HS-5 (cell line): ENCODE measurements at places on chromosomes 5 and 9.

- DNase-seq = no peak
Observed at GRCh38 chr5:58786035-58786434, 203.2 kb downstream of the RAB3C start.

DNA sequence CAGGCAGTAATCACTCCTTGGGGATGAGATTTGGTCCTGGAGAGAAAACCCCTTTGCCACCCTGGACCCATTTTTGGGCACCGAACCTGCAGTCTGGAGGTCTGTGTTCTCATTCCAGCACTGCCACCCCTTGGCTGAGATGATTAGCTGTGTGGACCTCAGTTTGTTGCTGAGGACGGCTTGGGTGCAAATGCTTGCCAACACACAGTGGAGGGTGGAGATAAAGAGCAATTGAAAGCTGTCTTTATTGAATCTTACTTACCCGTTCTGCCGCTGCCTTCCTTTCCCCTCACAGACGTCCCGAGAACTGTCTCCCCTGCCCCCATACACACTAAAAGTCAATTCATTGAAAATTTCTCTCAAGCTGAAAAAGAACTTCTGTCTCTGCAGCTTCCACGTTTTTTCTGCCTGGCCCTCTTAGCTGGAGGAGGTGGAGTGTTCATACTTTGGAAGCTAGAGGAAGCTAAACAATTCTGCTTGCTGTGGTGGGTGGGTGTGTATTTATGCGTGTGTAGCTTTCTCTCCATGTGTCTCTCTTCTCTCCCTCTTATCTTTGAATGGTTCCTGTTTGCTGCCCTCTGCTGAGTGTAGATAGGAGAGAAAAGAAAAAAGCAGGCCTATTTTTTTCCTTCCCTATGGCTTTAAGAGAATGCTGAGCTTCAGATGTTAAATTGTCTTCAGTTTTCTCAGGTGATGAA, 6.6 kb downstream of the GALNT10 start:
- DNase-seq = no peak

DNA sequence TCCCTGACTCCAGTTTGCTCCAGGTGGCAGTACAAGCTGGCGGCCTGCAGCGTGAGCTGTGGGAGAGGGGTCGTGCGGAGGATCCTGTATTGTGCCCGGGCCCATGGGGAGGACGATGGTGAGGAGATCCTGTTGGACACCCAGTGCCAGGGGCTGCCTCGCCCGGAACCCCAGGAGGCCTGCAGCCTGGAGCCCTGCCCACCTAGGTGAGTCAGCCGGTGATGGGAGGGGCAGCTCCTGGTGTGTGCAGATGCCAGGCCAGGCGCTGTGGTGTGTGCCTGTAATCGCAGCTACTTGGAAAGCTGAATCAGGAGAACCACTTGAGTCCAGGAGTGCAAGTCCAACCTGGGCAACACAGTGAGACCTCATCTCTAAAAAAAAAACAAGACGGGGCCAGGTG, 10.0 kb upstream of the CACFD1 start:
- no peak for DNase-seq

- peak; percentile 18 for DNase-seq
Observed at GRCh38 chr9:37200433-37201005, 80.1 kb downstream of the ZCCHC7 start.

- no peak for DNase-seq
Observed at GRCh38 chr5:7394889-7395431, 978 bp upstream of the ADCY2 start.
